ENCODE measurements at places on chromosomes 4 and X.

- DNase-seq: no peak
Measured at GRCh38 chrX:101357166-101357795, 8.7 kb upstream of the TIMM8A start.

DNA sequence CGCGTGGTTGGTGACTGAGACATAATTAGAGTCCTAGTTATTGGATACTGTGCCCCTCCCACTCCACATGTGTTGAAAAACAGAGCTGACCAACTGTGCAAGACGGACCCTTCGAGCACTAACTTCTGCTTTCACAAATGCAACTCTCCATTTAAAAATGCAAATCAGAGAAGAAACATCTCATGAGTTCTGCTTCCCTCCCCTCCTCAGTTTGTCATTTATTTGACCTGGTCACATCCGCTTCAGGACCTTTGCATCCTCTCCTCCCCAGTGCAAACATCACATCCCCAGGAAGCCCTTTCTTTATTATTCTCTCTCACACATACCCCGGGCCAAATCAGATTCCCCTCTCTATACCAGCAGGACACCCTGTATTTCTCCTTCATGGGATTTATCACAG lies 38.1 kb upstream of the NOCT start:
- no peak for DNase-seq

GRCh38 chrX:25869761-25870160 lies 268.4 kb upstream of the MAGEB18 start:
- no peak for DNase-seq

DNA sequence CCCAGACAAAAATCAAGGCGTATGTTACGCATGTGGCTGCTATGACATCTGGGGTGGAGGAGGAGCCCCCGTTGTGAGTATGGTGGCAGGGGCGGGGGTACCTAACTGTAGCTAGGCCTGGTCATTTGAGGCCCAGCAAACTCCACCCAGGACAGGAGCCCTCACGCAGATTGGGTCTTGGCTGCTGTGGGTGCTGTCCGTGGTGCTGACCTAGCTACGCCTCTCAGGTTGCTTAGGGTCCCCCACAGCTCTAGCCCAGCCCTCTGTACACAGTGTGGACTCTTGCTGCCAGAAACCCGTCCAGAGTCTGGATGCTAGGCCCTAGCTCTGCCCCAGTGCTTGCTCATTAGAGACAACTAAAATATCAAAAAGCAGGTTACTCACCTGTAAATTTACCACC lies 146.7 kb upstream of the PSAPL1 start:
- no peak for DNase-seq

GRCh38 chr4:186581421-186581820 lies 26.1 kb upstream of the MTNR1A start:
- no peak for DNase-seq

GRCh38 chr4:56464581-56464980 lies 2.8 kb upstream of the SRP72 start:
- no peak for DNase-seq

GRCh38 chr4:37885496-37885895 lies 5.4 kb upstream of the TBC1D1 start:
- no peak for DNase-seq

DNA sequence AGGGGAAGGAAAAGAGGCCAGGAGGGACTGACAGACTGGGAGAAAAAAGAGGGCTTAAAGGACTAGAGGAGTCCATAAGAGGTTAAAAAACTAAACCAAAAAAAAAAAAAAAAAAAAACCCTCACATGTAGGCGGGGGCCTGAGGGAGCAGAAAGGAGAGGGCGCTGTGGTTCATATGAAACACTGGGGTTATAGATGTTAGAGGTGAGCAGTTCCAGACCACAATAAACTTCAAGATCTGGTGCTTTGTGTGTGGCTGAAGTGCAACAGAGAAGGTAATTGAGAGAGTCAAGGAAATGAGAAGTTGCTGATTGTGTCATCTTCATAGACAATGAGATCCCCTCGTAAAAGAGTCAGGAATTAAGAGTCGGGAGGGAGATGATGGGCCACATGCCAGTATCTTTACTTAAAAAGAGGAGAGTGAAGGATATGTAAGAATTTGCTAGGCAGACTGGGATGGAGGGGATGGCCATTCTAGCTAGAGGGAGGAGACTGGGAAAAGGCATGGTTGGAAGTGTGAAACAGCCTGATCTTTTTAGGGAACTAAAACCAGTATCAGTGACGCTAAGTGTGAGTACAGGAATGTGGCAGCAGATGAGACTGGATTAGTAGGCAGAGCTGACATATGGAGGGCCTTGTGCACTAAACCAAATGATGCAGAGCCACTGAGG lies 18.4 kb upstream of the OGT start:
- no peak for DNase-seq

DNA sequence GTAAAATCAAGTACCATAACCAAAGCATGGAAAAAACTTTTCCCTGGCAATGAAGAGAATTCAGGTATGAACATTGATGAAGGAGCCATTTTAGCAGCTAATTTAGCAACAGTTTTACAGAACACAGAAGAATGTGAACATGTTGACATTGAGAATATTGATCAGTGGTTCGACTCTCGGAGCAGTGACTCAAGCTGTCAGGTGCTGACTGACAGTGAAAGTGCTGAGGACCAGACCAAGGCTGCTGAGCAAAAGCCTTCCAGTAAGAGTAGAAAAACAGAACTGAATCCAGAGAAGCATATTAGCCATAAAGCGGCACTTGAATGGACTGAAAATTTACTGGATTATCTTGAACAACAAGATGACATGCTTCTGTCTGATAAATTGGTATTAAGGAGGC lies 2.8 kb downstream of the TIGD2 start:
- no peak for DNase-seq

GRCh38 chr4:1792832-1793495 lies at the start of gene FGFR3:
Gene FGFR3, plus strand, starts transcription at chr4:1793293. Its CDS starts 642 bp downstream, at chr4:1793935.
- no peak for DNase-seq

GRCh38 chrX:67351411-67351810 lies 192.4 kb upstream of the AR start:
- no peak for DNase-seq

DNA sequence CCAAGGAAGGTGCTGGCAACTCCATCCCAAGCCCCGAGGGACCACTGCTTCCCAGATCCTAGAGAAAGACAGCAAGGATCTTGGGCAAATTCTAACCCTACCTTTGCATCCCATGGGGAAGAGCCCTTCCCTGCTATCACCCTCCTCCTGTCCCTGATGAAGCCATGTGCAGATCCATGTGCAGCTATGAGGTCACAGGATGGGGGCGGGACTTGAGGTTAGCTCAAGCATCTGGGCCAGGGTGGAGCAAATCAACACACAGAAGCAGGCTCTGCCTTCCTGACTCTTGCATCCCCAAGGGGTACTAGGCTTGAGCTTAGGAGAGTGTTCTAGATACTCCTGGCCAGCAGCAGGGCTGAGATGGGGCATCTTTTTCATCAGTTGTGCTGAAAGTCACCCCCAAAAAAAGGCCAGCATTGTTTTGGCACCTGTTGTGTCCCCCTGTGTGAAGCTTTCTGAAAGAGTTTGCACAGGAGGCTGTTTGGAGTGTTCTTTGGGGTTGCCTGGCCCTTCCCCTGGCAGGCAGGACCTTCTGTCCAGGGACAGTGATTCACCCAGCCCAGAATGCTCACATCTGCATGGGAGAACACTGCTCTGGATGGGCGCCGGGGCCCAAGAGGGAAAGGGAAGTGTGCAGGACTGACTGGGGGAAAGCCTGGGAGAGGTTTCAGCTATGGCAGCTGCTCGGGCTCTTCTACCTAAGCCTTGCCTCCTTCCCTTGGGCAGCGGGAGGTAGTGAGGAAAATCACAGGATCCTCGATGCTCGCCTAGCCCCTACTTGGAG lies 50.8 kb downstream of the PRPS1 start:
- no peak for DNase-seq

DNA sequence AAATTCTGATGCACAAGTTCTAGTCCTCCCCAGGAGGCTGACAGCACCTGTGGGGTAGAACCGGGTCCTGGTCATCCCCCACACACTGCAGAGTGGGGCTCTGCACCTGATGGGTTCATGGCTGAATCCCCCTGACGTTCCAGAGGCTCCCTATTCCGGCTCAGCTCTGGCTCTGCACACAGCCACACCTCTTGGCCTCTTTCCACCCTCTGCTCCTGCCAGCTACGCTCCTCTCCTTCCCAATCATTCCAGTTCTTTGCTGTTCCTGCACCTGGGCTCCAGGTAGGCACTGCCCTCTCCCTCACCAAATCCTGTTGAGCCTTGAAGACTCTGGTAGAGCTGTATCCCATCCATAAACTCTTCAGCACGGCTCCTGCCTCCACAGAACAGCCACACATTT lies 75.5 kb downstream of the GATB start:
- DNase-seq: no peak

GRCh38 chr4:26342328-26343037 lies 21.7 kb downstream of the RBPJ start:
- peak; percentile 78 for DNase-seq

DNA sequence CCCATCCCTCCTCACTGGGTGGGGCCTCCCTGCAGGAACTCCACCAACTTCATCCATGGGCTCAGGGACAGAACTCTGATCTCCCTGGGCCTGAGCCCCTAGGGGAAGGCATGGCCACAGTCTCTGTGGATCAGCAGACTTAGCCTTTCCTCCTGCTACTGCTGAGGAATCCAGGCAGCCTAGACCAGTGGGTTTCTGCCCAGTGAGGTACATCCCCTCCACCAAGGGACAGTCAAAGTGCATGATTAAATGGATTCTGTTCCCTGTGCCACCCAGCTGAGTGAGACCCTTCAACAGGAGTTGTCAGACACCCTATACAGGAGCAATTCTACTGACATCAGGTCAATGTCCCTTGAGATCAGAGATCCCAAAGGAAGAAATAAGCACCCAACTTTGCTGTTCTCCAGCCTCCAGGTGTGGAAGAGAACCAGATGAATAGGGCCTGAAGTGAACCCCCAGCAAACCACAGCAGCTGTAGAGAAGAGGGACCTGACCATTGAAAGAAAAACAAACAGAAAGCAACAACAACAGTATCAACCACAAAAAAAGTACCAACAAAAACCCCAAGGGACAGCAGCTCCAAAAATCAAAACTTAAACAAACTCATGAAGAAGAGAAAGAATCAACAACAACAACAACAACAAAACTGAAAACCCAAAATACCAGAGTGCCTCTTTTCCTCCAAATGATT lies 84.8 kb downstream of the CHIC1 start:
- DNase-seq: no peak

Measured in fibroblast of skin of left quadriceps (primary cell).